ENCODE measurements at places on chromosomes 7 and 10. TPM values are rescaled to one million over a fixed set of nuclear protein-coding genes. Genes with fewer than 3 reads are reported as not detected.

- DNase-seq = no peak
These were observed 56.2 kb downstream of the AOAH start for GRCh38 chr7:36668080-36668479.

DNA sequence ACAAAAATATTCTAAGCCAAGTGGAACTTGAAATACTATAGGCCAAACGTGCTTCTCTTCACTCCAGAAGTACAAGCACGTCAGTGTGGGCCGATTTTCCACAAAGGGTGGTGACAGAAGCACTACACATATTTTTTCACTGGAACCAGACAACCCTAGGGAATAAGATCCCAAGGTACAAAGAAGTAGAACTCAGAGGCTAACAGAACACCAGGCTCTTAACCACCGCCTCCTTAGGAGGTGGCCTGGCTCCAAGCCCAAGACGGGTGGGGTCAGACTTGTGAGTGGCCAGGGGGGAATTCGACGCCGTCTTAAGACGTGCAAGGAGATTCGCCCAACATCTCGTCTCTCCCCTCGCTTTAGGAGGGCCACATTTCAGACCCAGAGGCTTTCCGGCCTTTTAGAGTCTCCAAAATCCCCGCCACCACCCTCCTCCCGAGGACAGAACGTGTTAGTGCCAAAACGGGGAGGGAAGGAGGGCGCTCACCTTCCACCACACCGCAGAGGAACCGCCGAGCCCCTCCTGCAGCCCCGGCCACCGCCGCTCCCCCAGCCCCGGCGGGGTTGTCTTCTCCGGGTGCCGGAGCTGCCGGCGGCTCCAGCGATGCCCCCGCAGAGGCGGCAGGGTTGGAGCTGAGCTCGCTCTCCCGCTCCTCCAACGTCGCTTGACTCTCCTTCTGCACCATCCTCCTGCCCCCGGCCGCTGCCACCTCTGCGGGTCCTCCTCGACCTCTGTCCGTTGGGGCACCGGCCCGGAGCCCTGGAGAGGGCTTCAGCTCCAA, 716 bp downstream of the OGA start:
- DNase-seq = peak; percentile 63

DNA sequence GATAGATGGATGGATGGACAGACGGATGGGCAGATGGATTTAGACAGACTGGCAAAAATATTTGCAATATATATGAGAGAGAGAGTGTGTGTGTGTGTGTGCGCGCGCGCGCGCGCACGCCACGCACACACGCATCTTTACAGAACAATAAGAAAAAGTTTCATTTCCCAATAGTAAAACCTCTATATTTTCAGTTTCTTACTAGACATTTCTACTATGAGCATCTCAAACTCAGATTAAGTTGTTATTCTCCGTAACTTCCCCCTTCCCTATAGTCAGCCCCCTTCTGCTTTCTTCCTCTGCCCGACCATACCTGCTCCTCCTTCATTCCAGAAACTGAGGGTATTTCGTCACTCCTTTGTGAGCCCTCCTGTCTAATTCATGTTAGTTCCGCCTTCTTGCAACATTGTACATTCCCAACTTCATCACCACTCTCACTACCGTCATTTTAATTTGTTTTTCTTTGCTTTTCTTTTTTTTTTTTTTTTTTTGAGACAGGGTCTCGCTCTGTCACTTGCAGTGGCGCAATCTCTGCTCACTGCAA, 154.4 kb upstream of the SH2B2 start:
- no peak for DNase-seq

DNA sequence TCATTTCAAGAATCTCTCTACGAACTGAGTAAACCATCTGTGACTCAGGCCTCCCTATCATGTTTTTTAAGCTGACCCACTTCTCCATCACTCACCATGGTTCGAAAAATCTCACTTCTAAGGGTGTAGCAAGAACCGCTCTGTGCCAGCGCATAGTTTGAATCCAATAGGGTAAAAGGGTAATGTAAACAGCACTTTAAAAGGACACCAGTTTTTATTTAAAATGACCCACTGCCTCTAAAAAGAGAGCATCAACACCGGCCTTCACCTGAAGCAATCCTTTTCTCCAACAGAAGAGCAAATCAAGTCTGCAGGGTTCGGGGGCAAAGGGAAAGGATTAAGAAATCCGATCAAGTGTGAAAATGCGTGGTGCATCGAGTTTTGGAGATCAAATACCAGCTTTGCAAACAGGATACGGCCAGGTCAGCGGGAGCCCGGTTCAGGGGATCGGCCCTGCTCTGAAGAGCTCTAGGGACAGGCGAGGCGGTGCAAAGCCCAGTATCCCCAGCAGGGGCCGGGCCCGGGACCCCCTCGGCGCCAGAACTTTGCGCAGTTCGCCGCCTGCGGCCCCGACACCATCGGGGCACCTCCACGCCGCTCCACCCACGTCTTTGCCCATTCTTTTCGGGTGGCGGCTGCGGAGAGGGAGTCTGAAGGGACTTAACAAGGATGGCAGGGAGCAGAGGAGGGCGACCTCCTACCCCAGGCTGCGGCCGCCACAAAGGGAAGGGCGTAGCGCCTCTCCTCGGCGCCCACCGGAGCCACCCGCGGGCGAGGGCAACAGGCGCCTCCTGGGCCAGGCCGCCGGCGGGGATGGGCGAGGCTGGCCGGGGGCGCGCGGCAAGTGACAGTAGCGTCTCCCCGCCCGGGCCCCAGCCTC, 842 bp downstream of the NMT2 start:
- DNase-seq = peak; percentile 63

GRCh38 chr7:86790383-86790782, 146.7 kb downstream of the GRM3 start:
- DNase-seq = no peak

DNA sequence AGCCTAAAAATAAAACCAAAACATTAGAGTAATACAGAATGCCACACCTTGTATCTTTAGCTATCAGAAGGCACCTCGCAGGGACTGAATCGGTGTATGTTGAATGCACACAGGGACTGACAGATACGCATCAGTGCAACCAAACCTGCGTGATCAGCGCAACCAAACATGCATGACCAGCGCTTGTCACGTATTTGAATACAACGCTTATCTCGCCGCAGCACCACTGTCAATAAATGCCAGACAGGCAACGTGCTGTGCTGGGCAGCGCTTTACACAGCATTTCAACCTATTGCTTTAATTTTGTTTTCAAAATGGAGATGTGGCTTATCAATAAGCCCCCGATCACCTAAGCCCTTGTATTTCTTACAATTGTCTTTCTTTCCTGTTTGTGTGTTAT, 242.4 kb downstream of the SFMBT2 start:
- DNase-seq = no peak

DNA sequence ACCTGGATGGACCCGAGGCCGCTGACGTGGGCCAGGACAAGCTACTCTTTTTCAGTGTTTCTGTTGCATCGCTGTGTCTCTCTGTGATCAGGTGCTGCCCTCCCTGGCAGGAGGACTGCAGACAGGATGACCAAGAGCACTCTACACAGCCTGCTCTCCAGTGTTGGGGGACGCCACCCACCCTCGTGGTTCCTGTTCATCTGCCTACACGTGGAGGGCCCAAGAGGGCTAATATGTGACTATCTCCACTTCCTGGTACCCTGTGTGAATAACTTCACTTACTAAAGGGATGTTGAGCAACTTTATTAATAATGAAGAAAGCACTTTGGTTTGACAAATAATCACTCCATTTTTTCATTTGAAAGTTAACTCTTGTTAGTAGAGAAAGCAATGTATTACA, 101.3 kb downstream of the EGFR start:
- no peak for DNase-seq

DNA sequence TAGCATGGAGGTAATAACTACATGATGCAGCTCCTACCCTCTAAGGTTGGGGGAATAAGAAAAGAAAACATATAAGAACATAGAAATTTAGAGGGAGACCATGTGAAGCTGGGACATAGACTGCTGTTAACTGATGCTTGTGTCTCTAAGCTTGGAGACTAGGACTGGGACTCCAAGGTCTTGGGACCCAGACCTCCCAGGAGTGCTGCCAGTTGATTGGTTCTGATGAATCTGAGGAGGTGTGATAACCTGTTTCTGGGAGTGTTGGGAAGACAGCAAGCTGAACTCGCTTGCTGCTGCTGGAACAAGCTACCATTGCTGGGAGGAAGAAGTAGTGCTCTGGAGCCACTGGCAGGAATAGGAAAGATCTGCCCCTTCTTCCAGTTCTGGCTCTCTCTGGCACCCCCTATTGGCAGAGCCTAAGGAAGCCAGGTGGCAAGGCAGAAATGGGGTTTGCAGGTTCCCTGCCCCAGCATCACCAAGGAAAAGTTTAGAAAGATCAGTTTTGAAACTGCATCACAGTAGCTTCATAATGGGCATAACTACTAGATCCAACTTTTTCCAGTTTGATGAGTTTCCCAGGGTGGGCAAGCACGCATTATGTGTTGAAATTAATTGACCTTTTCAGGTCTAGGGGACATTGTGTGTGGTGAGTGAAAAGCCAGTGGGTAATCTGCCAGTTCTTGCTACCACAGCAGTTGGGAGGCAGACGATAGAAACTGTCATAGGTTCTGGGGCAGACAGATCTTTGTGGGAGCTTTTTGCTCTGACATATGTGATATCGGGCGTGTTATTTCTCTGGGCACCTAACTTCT, 140.7 kb downstream of the SND1 start:
- peak; percentile 51 for DNase-seq

- no peak for DNase-seq
These were observed 32.2 kb downstream of the SPOCK2 start for GRCh38 chr10:72056113-72056512.

DNA sequence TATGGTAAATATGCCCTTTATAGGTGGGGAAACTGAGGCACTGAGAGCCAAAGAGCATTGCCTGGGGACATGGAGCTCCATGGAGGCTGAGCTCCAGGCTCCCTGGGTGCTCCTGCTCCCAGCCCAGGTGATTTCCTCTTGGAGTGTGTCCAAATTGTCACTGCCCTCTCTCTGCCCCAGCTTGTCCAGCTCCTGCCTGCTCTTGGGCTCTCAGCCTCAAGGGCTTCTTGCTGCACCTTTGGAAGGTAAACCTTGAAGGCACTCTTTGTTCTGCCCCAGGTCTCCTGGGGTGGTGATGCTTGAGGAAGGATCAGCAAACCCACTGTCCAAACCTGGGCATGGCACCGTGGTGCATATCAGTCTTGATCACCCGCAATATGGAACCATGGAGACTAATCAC, 166.1 kb downstream of the RPS24 start:
- no peak for DNase-seq

DNA sequence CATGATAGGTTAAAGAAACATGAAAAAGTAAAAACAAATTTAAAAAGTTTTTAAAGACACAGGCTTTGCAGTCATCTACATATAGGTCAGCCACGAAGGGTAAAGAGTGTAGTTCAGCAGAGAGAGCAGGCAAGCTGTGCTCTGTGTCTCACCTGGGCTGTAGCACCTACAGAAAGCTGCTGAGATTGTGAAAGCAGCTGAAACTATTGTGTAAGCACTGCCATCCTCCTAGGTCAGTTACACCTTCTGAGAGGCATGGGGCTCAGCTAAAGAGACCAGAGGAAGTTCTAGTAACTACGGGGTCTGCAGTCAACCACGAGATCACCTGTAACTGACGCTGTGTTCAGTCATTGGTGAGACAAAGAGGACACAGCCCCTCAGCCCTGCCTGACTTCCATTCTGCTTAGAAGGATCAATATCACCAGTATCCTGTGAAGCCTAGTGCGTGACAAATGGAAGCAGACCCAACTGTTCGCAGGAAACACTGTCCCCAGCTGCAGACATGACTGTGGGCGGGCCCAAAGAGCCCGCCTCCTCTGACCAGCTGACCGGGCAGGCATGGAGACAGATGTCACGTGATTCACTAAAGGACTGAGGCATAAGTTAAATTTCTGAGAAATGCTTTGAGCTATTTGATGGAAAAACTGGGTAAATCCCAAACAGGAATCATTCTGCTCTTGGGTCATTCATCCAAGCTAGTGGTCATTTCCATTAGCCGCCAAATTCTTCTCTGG, 87.9 kb downstream of the EBF3 start:
- DNase-seq = no peak

DNA sequence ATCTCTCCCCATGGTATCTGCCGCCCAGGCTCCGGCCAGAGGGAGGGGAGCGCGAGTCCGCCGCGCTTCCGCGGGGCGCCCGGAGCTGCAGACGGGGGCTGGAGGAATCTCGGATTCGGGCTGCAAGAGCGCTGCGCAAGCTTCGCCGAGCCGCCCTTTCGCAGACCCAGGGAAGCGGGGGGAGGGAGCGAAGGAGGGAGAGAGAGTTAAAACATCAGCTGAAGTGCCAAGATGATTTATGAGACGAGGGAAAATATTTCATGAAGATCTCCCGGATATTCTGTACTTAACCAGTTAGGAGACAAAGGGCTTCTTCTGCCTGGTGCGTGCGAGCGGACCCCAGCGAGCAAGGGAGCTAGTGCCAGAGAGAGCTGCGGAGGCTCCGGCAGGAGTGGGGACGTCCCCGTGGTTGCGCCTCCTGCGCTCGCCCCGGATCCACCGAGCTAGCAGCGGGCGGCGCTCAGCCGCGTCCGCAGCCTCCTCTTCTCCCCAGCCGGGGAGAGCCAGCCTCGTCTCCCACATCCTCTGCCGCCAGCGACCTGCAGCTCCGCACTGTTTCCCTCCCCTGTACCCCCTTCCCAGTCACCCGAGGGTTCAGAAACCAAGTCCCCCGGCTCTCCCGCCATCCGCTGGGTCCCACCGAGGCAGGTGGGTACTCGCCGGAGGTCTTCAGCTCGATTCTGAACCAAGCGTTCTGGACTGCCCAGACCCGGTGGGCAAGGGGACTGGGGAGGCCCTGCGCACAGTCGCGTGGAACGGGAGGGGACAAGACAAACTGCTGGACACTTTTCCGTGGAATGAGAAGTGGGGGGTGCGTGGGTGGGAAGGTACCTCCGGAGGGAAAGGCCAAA, 1.0 kb upstream of the PAX2 start:
- peak; percentile 47 for DNase-seq

DNA sequence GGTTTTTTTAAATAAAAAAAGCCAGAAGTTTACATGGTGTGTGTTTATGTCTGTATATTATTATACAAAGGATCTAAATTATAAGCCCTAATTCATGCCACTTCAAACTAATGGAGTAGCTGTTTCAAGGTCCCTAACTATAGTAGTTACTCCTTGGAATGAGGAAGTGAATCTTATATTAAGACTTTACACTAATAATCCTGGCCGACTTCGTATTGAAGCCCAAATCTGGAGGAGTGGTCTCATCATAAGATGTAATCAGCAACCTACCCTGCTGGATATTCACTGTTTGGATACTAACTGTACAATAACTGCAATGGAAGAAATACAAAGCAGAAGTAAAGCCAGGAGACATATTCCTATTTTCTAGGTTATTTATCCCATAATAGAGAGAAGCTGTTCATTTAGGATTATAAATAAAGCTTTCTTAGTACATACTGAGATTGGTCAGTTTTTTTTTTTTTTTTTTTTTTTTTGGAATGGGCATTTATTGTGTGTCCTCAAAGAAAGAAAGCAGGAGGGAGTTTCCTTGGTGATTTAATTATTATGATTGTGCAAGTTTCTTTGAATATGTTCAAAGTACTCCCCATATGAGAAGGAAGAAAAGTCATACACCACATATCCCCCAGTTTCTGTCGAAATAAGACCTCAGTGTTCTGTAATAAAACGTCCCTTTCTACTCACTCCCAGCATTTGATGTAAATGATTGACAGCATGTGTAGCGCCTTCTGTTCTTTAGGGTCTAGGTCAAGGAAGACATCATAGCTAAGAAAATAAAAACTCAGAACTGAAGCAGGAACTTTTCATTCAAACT, 397.8 kb downstream of the EXOC4 start:
- no peak for DNase-seq

Gene LRRC4
- 0.74 TPM for total RNA-seq

Gene RPEL1
- 0.10 TPM for total RNA-seq

Gene COL1A2
- total RNA-seq = not detected

Gene STEAP1B
- not detected for total RNA-seq

Gene CCDC7
- 8.6 TPM for total RNA-seq

Gene NYAP1
- 0.24 TPM for total RNA-seq

Gene ERVW-1
- not detected for total RNA-seq

Measured in activated CD4-positive, alpha-beta memory T cell treated with anti-CD3 and anti-CD28 coated beads for 36 hours (primary cell).